ENCODE measurements at places on chromosomes 3 and 15. TPM values are rescaled to one million over a fixed set of nuclear protein-coding genes. Genes with fewer than 3 reads are reported as not detected.

DNA sequence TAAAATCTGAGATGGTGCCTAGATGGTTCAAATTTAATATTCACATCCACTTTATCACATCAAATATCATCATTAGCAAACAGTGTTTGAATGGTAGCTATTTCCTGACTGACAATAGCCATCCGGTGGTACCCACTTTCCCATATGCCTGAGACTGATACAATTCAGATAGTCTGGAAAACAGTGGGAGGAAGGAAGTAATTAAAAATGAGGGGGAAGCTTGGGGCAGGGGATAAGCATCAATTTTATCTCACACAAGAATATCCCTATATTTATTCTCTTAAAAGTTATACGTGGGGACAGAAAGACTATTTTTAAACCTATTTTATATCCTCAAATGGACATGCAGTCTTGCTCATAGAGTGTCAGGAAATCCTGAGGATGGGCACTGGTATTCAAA lies 122.5 kb upstream of the GAP43 start:
- no peak overlapping the region for H3K27ac ChIP-seq
- no peaks in the 10 kb centered on the region for H3K36me3 ChIP-seq
- H3K4me3 ChIP-seq: no peak overlapping the region
- H3K27me3 ChIP-seq: no peaks in the 10 kb centered on the region

- no peak overlapping the region for H3K27ac ChIP-seq
- no peak overlapping the region for H3K4me3 ChIP-seq
- H3K4me1 ChIP-seq: no peaks in the 10 kb centered on the region
- H3K27me3 ChIP-seq: no peaks in the 10 kb centered on the region
- DNase-seq: no peak
- H3K36me3 ChIP-seq: no peaks in the 10 kb centered on the region
Observed at GRCh38 chr3:152607179-152607578, 227.8 kb upstream of the P2RY1 start.

KNG1 gene
- total RNA-seq: not detected

CCDC39 gene
- 1.2 TPM for total RNA-seq

CCR5 gene
- total RNA-seq: 0.07 TPM

BDH1 gene
- total RNA-seq: 8.7 TPM
